Hematopoietic multipotent progenitor cell treated with erythropoietin and hydrocortisone succinate and interleukin-3 and kit ligand, for 17 days (in vitro differentiated cells): ENCODE measurements at places on chromosomes 11 and 22.
A peak's percentile ranks its signal among the peaks of the same experiment; 100 is the strongest.

GRCh38 chr11:83175815-83176214 is 17.7 kb upstream of the ANKRD42 start:
- DNase-seq, result no peak

GRCh38 chr11:95895815-95896214 is 28.1 kb downstream of the MTMR2 start:
- no peak for DNase-seq

DNA sequence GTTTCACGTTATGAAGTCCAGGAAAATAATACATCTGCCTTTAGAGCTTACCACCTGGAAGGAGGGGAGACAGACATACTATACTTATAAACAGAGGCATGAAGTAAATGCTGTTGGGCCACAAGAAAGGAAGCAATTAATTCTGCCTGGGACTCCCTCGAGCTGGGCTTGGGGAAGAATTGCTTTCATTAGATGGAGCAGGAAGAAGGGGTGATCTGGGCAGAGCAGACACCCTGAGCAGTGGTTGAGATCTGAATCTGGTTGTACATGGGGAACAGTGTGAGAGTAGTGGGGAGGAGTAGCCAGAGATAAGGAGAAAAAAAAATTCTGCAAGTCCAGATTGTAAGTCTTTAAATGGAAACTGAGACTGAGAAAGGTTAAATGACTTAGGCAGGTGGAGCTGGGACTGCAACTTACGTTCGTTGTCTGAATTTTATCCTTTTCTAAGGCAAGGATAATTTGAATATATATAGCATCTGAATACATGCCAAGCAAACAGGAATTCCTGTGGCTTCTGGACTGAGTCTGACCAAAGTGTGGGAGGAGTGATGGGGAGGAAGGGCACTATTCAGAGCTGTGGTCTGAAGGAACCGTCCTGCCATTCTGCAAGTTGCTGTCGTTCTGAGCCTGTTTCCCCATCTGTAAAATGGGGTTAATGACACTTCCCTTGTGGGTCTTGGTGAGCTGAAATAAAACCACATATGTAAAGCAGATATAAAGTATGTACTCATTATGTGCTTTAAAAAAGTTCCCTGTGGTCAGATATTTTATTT is 7.9 kb downstream of the NCAM1 start:
- no peak for DNase-seq

GRCh38 chr11:43942662-43943371 is 380 bp downstream of the C11orf96 start:
- no peak for DNase-seq

- DNase-seq, result no peak
Measured at GRCh38 chr11:68107689-68108088, 13.5 kb downstream of the CHKA start.

DNA sequence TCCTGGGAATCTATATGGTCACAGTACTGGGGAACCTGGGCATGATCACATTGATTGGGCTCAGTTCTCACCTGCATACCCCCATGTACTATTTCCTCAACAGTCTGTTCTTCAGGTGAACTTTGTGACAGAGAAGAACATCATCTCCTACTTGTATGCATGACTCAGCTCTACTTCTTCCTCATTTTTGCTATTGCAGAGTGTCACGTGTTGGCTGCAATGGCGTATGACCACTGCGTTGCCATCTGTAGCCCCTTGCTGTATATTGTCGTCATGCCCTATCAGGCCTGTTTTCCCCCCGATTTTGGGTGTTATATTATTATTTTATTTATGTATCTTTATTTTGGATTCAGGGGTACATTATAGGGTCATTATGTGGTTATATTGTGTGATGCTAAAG is 2.4 kb upstream of the OR8G1 start:
- DNase-seq, result no peak

GRCh38 chr22:25677631-25678030 is 64.4 kb upstream of the MYO18B start:
- DNase-seq, result no peak

GRCh38 chr22:30572840-30573593 is 1.4 kb downstream of the GAL3ST1 start:
- DNase-seq, result no peak

DNA sequence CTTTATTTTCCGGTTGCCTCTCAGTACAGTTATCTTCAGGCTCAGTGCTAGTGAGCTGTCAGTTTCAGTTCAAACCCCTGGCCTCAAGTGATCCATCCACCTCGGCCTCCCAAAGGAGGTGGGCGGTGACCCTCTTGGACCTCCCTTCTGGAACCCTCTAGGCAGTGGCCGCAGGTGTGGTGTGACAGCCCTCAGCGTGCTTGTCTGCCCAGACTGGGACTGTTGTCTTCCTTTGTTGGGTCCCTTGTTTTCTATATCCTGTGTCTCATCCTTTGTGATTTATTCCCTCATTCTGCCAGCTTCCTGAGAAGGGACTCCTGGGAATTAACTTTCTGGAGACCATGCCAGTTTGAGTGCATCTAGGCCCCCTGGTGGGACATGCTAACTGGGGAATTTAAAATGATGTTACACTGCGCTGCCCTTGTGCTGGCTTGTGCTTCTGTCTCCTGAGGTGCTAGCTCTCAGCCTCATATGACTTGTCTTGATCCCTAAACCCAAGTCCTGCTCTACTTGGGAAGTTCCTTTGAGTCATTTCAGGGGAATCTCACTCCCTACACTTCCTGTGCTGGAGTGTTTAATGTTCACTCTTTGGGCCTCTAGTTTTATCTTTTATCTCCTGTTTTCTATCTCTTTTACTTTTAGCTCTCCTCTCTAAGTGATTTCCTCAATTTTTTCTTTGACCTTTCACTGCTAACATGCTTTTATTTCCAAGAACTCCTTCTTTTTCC is 19.4 kb downstream of the MED15 start:
- DNase-seq, result no peak

DNA sequence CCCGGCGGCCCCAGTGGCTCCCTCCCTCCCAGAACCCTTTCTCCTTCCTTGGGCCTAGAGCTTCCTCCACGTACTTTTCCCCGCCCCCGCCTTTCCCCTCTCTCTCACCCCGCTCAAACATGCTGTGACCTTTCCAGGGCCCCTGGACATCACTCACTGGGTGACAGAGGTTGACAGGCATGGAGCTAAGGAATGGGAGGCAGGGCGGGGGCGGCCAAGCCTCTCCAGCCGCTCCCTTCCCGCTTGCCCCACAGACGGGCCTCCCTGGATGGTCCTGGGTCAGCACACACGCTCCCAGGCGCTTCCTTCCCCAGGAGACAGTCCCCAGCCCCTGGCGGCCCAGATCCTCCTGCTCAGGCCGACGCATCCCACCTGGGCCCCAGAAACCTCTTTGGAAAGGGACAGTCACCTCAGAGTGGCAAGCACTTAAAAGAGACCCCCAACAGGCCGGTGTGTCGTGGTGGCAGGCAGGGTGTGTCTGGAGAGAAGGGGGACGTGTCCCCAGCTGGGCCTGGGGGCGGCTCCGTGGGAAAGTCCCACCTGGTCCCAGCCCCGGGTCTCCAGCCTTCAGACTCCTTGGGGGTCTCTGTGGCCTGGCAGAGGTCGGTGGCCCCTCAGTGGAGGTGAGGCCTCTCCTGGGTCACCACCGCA is 8.8 kb downstream of the H19 start:
- DNase-seq, result no peak

GRCh38 chr11:11304550-11304949 is 48.5 kb downstream of the CSNK2A3 start:
- no peak for DNase-seq

GRCh38 chr11:118078911-118079411 is 2.1 kb downstream of the TMPRSS4 start:
- DNase-seq, result no peak

DNA sequence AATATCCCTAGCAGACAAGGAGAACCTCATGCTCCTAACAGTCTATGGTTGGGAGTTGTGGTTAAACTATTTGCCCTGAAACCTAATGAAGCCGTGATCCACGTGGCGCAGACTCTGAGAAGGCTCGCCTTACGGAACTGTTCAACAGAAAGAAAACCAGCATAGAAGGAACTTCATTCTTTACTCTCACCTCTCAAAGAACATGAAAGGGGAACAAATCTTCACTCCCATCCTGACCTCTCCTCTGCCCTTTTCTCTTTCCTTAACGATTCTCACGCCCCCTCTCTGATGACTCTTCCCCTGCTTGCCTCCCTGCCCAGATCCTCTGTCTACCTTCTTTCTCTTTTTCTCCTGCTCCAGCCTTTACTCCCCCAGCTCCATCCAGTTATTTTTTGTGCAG is 54.2 kb downstream of the IRAG1 start:
- DNase-seq, result no peak

GRCh38 chr11:33930317-33931021 is 38.6 kb upstream of the LMO2 start:
- DNase-seq, result no peak

GRCh38 chr22:21943571-21944448 is 8.8 kb downstream of the PPM1F start:
- no peak for DNase-seq

DNA sequence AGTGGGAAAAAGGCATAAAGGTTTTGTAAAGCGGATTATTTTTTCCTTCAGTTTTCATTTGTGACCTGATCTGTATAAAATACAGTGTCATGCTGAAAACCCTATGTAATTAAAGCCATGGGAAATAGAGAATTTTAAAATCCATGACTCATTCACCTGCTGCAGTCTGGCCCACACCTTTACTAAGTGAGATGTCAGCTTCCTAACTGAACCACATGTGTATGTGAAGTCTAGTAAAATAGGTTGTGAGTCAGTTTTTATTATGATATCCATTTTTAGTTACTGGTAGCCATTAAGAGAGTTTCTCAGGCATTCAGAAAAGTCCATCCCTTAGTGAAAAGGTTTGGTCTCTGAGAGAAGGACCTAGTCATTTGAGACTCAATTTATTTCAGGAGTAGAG is 60.9 kb downstream of the TRIM44 start:
- DNase-seq, result no peak

GRCh38 chr11:76008474-76008873 is 193.5 kb downstream of the UVRAG start:
- no peak for DNase-seq

DNA sequence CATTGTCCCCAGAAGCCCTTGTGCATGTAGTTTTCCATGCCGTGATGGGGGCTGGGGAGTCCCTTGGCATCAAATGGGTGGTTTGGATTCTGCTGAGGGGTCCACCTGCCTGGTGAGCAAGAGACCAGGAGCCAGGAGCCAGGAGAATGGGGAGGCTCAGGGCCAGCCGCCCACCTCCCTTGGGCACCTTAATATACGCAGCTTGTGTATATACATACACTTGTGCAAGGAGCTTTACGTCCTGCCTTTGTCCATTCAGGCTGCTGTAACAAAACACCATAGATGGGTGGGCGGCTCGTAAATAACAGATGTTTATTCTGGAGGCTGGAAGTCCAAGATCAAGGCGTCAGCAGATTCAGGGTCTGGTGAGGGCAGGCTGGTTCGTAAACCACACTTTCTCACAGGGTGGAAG is 62.5 kb downstream of the SMIM38 start:
- no peak for DNase-seq

GRCh38 chr11:64696045-64696444 is 27.0 kb downstream of the NRXN2 start:
- no peak for DNase-seq

DNA sequence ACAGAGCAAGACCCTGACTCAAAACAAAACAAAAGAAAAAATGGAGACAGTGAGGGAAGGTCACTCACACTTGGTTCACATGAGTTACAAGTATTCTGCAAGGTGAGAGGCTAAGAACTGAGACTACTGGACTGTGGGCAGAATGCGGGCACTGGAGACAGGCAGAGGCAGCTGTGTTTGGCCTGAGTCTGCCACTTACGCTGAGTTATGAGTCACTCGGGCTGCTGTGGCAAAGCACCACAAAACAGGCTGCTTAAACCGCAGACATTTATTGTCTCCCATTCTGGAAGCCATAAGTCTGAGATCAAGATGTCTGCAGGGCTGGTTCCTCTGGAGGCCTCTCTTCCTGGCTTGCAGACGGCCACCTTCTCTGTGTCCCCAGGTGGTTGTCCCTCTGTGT is 122.8 kb downstream of the SHANK2 start:
- no peak for DNase-seq

- no peak for DNase-seq
Measured at GRCh38 chr11:94838027-94838731, 70.0 kb downstream of the AMOTL1 start.

- DNase-seq, result no peak
Measured at GRCh38 chr11:125517116-125517770, 21.2 kb upstream of the FEZ1 start.

GRCh38 chr11:83374311-83374710 is 88.1 kb upstream of the CCDC90B start:
- DNase-seq, result no peak

DNA sequence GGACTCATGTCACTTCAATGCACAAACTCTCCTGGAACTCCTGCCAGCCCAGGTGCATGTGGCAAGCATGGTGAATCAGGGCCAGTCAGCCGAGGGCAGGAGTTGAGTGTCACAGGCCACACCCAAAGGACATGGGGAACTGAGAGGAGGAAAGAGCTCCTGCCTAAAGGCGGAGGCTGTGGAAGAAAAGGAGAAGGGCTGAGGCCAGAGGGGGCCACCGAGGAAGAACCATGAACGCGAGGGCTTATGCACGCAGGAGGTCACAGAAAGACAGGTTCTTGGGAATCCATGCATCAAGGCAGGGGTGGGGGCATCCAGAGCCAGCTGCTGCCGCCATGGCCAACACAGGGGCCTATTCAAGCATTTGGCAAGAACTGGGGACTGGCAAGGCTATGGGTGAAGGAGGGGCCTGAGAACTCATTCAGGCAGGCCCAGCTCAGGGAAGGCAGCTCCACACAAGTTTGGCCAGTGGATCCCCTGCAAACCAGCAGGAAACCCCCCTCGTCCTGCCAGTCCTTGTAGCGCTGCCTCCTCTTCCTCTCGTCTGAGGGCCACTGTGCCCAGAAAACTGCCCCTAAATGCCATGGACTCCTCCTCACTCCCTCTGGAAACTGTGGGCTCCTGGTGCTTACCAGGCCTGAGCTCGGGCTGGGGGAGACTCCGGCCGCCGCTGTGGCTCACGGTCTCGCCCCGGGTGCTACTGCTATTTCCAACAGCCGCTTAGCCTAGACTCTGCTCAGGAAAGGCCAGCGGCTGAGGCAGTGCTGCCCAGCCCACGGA is 15.4 kb downstream of the PPM1F start:
- no peak for DNase-seq

- DNase-seq, result no peak
Measured at GRCh38 chr11:135019899-135020298, 607.9 kb upstream of the B3GAT1 start.

GRCh38 chr11:94433049-94433448 is 31.8 kb upstream of the GPR83 start:
- no peak for DNase-seq

GRCh38 chr22:30635273-30636225 is at the start of gene SLC35E4:
TSS of gene SLC35E4 (plus strand) at chr22:30635781. CDS start at chr22:30636451, 670 bp downstream.
- DNase-seq, result peak; percentile 89

- no peak for DNase-seq
Measured at GRCh38 chr11:123382555-123383074, 47.5 kb upstream of the GRAMD1B start.

DNA sequence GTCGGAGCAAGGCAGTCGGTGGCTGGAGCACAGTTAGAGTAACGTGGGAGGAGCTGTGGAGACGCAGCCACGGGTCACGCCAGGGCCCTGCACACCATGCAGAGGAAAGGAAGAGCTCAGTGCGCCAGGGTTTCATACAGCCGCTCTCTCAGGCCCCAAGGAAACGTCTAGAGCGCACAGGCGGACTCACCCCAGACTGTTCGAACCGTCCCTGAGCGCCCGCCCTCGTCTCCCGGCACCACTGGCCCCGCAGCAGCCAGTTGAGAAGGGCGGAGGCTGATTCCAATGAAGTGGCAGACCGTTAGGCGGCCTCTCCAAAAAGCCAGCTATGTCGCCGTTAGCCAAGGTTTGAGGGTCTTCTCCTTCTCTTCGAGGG is 483 bp upstream of the HYLS1 start:
- peak; percentile 38 for DNase-seq

- DNase-seq, result no peak
Measured at GRCh38 chr11:12106101-12106500, 4.3 kb upstream of the MICAL2 start.

GRCh38 chr22:40594924-40595323 is 41.6 kb downstream of the MRTFA start:
- DNase-seq, result no peak
